ENCODE measurements at places on chromosomes 12 and 14.

DNA sequence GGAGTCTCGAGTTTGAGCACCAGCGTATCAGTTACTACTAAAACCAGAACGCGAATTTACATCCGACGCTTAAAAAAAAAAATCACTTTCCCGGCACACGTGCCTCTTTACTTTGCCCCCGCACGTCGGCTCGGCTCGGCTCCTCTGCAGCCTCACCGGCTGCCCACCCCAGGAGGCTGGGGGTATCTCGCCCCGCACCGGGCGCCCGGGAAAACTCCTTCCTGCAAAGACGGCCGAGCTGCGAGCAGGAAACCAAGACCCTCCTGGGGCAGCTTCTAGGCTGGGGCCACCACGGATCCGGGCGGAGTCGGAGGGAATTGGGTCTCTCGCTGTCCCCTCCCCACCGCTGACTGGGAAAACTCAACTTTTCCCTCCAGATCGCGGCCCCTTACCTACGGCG is 610 bp downstream of the VSIG10 start:
- DNase-seq: no peak

GRCh38 chr12:101858361-101858760 is 19.0 kb upstream of the DRAM1 start:
- no peak for DNase-seq

DNA sequence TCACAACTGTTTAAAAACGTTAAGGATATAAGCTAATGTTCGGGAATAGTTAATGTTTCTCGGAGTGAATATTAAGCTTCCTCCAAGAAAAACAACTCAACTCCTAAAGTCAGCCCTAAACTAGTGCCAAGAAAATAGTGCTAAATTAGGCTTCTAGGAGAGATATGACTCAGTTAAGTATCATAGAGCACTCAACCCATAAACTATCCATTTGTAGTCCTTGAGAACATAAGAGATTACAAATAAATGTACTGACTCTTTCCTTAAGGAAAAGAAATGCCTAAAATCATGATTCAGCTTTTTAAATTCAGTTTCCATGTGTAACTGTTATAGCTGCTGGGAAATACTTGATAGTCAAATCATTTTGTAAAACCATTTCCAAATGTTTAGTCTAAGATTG is 117.1 kb downstream of the HMGA2 start:
- DNase-seq: no peak

DNA sequence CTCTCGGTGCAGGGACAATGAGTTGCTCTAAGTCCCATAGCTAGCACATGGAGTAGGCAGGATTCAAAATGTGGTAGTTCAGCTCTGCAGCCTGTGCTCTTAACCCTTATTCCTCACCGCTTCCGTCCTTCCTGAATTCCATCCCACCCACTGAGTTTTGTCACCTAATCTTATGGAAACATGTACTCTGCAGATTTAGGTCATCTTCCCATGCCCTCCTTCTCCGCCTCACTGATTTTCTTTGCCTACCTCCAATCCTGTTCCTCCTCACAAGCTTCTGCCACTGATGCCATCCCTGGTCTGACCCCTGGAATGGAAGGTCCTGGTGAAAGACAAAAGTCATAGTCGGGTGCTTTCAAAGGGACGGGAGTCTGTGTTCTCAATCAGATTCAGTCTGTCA is 46.5 kb upstream of the ABCC9 start:
- no peak for DNase-seq

All from stimulated activated CD8-positive, alpha-beta memory T cell treated with anti-CD3 and anti-CD28 coated beads, Interleukin-4, amount 100 ng/mL, for 4 hours (primary cell).